ENCODE measurements at places on chromosomes 3 and 15.
A peak's percentile ranks its signal among the peaks of the same experiment; 100 is the strongest.

GRCh38 chr3:150469031-150469930, 61.2 kb downstream of the TSC22D2 start:
- DNase-seq, result peak; percentile 99

GRCh38 chr3:31011380-31011779, 116.9 kb upstream of the GADL1 start:
- DNase-seq, result no peak

DNA sequence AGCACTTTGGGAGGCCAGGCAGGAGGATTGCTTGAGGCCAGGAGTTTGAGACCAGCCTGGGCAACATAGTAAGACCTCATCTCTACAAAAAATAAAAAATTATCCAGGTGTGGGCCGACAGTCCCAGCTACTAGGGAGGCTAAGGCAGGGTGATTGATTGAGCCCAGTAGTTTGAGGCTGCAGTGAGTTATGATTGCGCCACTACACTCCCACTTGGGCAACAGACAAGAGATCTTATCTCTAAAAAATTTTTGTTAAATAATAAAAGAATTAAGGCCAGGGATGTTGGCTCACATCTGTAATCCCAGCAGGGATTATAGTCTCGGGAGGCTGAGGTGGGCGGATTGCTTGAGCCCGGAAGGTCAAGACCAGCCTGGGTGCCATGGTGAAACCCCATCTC, 25.8 kb upstream of the NFKBIZ start:
- DNase-seq, result no peak

DNA sequence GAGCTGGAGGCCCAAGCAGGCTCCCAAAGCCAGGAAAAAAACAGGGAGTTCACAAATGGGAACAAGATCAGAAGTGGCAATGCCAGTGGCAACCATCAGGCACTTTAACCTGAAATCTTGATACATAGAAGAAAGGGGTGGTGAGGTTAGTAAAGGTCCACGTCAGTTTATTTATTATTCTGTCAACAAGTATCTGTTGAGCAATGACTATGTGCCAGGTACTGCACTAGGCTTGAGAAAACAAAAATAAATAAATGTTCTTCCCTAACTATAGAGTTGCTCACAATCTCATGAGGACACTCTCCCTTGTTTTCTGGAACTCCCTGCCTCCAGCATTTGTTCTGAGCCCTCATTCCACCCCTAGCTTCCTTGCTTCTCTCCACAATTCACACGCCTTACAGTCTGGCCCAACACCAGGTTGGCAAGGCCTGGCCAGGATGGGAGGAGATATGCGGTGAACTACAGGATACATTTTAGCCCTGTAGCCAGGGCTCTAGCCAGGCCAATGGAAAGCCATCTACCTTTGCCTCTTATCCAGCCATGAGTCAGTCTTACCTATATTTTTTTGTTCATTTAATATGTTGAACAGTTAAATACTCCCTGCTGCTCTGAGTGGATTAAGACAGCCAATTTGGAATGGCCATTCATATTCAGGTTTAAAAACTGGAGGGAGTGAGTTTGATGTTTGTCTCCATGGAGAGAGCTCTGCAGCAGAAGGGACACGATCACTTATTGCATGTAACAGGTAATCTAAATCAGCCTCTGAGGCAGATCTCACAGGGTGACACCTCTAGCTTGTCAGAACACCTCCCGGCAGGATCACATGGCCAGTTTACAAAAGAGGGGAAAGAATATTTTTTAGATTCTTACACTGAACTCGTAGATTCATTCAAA, 161.9 kb upstream of the ATP11B start:
- DNase-seq, result no peak

- peak; percentile 32 for DNase-seq
These were observed 3.0 kb upstream of the CSRNP1 start for GRCh38 chr3:39156421-39156820.

DNA sequence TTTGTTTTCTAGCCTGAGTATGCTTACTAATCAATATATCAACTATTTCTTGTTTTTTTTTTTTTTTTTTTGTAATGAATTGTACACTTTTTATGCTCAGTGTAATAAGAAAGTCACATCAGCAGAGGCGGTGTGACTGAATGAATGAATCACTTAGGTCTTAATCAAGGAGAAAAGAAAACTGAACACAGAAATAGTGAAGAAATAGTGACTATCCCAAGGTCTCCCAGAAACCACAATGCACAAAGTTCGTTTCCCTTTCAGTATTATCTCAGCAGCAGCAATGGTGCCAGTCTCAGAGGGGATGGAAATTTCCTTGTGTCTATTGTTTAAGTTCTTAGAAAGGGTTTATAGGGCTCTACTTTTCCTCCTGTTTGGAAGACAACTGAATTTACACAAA, 80.7 kb downstream of the NR1I2 start:
- DNase-seq, result no peak

GRCh38 chr3:133394561-133395311, 5.1 kb upstream of the BFSP2 start:
- DNase-seq, result no peak

GRCh38 chr3:84965141-84965540, 6.4 kb downstream of the CADM2 start:
- peak; percentile 18 for DNase-seq

GRCh38 chr3:14546041-14546440, 5.9 kb upstream of the GRIP2 start:
- no peak for DNase-seq

- DNase-seq, result no peak
These were observed 72.8 kb upstream of the ACAD9 start for GRCh38 chr3:128806588-128806987.

- peak; percentile 31 for DNase-seq
These were observed 8.7 kb downstream of the CTDSPL2 start for GRCh38 chr15:44435893-44436667.

GRCh38 chr3:44927371-44927770, 48.6 kb downstream of the ZDHHC3 start:
- DNase-seq, result no peak

DNA sequence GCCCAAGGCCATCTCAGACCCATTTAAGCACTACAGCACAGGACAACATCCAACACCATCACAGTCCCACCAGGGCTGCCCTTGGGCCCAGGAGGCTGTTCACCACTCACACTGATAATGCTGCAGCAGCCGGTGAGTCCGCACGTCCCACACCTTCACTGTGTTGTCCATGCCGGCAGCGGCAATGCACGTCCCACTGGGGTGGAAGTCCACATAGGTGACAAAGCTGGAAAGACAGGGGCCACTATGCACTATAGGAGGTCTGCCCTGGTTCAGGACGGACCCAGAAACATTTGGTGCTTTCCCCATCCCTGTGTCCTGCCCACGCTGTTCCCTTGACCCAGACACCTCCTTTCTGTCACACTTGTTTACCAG, 8.5 kb downstream of the POC1A start:
- DNase-seq, result no peak

DNA sequence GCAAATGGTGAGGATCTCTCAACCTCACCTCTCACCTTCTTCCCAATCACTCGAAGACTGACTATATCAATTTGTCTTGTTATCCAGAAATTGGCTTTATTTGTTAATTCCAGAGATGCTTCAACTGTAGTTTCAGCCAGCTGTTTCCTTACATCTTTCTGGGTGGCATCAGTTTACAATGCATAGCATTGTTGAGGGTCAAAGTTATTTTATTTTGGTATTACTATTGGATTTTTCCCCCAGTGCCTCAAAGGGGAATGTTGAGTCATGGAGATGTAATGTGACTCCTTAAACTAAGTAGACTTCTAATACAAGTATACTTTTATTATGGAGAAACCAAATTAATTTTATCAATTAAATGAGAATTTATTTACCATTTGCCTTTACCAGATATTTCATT, 351.6 kb downstream of the TIGIT start:
- DNase-seq, result peak; percentile 47

DNA sequence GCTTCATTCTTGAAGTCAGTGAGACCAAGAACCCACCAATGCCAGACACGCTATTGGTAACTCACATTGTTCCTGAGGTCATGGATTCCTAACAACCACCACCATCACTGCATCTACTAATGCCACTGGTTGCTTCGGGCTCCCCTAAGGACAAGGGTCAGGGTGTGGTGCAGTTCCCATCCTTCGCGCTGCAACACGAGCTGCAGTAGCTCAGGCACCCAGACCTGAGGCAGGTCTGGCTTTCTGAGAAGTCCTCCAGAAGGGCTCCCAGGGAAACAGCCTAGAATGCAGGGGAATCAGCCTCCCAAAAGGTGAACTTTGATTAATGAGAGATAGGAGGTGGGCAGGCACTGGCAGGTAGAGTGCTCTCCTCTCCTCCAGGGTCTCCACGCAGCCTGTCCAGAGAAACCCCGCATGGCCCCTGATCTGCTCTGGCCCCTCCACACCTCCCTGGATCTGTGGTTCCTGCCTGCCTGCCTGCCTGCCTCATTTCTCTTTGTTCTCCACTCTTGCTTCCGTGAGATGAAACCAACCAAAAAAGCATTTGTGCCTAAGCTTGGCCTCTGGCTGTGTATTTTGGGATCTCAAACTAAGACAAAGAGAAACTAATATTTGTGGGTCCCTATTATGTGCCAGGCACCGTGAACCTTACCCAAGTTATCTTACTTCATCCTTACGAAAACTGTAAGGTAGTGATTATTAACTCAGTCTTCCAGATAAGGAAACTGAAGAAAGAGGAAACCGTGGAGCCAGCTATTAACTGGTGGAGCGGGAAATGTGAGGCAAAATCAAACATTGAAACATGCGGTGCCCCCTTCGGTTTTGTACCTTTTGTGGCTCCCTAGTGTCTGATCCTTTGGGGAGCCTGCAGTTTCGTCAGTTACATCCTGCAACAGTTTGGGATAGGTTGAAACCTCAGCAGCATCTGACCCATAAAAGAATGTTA, 43.9 kb upstream of the USP3 start:
- no peak for DNase-seq

DNA sequence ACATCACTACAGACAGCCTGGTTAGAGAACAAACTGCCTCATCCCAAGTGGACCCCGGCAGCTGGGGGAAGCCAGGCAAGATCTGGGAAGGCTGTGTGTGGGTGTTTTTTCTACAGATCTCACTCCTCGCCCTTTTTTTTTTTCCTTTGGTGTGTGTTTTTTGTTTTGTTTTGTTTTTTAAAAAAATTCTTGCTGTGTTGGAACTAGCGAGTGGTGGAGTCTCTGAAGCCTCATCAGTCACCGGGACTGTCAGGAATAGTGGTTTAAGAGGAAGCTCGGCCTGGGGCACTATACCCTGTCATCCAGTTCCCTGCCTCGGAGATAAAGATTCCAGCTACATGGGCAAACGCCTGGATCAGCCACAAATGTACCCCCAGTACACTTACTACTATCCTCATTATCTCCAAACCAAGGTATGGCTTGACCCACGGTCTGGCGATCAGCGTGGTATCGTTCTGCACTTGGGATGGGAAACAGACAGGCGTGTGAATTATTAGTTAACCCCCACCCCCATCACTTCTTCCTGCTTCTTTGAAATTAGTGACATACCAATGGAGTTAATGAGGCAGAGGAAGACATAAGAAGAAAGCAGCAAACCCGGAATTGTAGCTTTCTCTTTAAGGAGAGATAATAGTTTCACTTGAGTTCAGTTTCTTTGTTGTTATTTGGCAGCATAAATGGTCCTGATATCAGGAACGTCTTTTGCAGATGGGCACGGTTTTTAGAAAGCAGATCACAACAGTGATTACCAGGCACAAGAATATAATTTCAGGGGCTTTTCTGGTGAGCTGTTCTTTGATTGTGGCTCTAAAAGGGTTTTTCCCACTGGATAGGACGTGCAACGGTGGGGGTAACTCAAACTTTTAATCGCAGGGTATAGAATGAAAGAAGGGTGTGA, 722 bp downstream of the RBMS3 start:
- peak; percentile 47 for DNase-seq

DNA sequence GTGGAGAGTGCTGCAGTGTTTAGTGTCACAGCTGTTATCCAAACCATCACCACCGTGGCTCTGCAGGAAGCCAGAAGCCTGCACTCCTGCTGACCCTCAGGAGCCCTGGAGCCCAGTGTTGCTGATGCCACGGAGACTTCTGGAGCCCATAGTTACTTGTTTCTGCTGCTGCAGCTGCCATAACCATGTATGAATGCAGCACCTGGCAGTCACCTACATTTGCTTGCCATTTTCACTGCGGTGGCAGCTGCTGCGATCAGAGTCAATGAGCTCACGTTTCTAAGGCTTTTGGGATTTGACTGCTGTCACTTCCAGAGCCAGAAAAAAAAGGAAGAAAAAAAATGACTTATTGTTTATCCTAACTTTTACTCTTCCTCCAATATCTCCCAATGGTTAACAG, 299.2 kb upstream of the THRB start:
- DNase-seq, result no peak

- DNase-seq, result peak; percentile 28
These were observed 134.6 kb downstream of the MEIS2 start for GRCh38 chr15:36965570-36966342.

- peak; percentile 96 for DNase-seq
These were observed 34.3 kb upstream of the ZBTB38 start for GRCh38 chr3:141333836-141334626.

DNA sequence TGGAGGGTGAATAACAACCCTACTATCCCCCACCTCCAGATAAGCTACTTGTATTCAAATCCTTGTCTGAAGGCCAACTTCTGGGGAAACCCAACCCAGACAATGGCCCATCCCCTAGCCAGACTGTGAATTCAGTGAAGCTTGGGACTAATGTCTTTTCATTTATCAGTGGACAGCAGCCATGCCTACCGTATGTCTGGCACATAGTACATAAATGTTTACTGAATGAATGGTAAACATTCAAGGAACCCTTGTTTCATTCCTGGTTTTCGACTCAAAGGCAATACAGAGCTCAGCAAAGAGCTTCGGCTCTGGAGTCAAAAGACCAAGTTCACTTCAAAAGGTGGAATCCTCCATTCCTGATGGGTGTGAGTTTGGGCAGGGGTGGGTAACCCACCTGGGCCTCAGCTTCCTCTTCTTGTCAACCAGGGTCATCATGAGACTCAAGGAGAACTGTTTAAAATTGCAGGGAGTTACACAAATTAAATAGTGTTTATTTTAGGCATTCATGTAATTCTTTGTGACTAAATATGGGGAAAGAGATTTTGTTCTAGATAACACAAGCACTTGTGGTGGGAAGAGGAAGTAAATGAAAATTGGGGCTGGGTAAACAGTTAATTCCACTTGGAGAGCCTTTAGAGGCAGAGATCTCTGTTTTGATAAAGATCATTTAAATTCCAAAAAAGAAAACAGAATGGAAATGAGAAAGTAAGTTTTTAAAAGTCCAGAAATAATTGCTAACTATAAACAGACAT, 303.7 kb upstream of the WNT5A start:
- DNase-seq, result peak; percentile 3

DNA sequence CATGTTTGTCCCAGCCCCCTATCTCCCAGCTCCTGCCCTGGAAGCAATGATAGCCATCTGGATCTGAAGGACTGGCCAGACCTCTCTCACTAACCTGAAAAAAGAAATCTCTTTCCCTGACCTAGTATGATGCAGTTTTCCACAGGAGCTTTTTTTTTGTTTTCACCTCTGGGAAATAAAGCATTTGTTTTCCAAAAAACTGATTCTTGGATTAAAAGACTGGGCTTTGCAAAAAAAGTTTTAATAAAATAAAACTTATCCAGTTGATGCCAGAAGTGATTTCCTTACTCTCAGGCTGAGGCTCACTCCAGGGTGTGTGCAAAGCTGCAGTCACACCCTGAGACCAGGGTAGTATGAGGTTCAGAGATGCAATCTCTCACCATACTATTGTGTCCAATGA, 104.0 kb downstream of the RYK start:
- DNase-seq, result no peak

- peak; percentile 56 for DNase-seq
These were observed 44.5 kb upstream of the CCNL1 start for GRCh38 chr3:157204431-157204830.

- no peak for DNase-seq
These were observed 106.7 kb upstream of the CADPS start for GRCh38 chr3:62981962-62982361.

Measured in fibroblast of skin of right quadriceps (primary cell).